ENCODE measurements at places on chromosomes 5 and 9.

GRCh38 chr5:74476819-74477453 is 163.6 kb downstream of the ENC1 start:
- H3K27me3 ChIP-seq = peaks cover 7% of the 10 kb centered on the region
- no peaks in the 10 kb centered on the region for H3K4me1 ChIP-seq
- no peak overlapping the region for H3K4me3 ChIP-seq
- no peak for DNase-seq
- no peak overlapping the region for H3K27ac ChIP-seq

DNA sequence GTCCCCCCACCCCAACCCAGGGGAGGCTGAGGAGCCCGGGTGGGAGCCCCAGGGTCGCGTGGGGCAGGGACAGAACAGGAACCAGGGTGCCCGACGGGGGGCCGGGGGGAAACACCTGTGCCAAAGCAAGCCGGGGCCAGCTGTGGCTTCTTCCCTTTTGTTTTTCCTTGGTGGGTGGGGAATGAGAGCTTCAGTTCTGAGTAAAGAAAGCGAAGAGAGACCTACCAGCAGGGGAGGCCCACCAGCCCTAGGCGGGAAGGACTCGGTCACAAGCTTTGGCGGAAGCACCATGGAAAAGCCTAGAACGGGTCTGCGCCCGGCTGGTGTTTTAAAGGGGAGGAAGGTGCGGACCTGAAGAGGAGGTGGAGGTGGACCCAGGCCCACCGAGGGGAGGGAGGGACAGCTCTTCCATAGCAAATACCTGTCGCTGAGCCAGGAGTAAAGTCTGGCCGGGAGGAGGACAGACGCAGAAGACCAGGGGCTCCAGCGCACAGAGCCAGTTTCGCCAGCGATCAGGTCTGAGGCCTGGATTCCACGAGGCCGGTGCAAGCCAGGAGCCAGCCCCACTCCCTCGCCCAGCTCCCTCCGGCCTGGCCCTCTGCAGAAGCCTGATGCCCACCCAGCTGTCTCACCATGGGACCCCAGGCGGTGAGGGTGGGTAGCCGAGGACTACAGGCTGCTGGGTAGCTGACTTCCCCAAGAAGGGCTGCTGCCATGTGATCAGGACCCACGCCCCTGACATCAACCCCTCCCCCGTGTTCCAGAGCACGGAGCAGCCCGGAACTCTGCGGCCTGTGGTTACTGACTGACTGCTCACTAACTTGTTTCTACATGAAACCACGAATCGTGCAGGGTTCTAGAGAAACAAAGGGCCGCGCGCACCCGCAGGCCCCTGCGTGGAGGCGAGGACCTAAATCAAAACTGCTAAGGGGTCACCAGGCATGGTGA is 849 bp upstream of the MGAT1 start:
- DNase-seq = peak; percentile 94
- H3K36me3 ChIP-seq = peaks cover 47% of the 10 kb centered on the region
- peak overlapping the region; percentile 79 for H3K4me3 ChIP-seq
- peak overlapping the region; percentile 100 for H3K27ac ChIP-seq
- peaks cover 92% of the 10 kb centered on the region for H3K4me1 ChIP-seq
- no peaks in the 10 kb centered on the region for H3K27me3 ChIP-seq

- peaks cover 27% of the 10 kb centered on the region for H3K4me1 ChIP-seq
- no peaks in the 10 kb centered on the region for H3K27me3 ChIP-seq
- no peak for DNase-seq
These were observed 64.5 kb downstream of the PAM start for GRCh38 chr5:102819634-102820033.

GRCh38 chr9:3992924-3993323 is 306.9 kb downstream of the GLIS3 start:
- H3K4me3 ChIP-seq = no peak overlapping the region
- no peak overlapping the region for H3K27ac ChIP-seq
- H3K36me3 ChIP-seq = no peaks in the 10 kb centered on the region
- H3K27me3 ChIP-seq = no peaks in the 10 kb centered on the region

DNA sequence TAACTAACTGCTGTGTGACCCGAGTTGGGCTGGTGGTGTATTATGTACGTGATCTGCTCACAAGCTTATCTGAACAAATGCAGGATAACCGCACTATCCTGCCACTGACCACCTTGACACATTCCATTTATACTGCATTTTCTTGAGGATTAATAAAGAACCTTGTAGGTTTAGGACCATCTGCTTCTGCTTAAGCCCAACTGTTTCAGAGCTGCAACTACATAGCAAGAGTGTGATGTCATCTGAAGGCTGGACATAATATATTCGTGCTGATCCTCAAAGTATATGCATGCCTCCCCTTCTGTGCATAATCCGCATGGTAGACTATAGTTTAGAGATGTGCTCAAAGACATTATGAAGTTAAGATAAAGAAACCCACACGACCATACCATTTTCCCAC is 435.9 kb downstream of the BNC2 start:
- DNase-seq = no peak
- no peaks in the 10 kb centered on the region for H3K27me3 ChIP-seq
- no peak overlapping the region for H3K4me3 ChIP-seq
- no peak overlapping the region for H3K27ac ChIP-seq
- H3K36me3 ChIP-seq = no peaks in the 10 kb centered on the region

DNA sequence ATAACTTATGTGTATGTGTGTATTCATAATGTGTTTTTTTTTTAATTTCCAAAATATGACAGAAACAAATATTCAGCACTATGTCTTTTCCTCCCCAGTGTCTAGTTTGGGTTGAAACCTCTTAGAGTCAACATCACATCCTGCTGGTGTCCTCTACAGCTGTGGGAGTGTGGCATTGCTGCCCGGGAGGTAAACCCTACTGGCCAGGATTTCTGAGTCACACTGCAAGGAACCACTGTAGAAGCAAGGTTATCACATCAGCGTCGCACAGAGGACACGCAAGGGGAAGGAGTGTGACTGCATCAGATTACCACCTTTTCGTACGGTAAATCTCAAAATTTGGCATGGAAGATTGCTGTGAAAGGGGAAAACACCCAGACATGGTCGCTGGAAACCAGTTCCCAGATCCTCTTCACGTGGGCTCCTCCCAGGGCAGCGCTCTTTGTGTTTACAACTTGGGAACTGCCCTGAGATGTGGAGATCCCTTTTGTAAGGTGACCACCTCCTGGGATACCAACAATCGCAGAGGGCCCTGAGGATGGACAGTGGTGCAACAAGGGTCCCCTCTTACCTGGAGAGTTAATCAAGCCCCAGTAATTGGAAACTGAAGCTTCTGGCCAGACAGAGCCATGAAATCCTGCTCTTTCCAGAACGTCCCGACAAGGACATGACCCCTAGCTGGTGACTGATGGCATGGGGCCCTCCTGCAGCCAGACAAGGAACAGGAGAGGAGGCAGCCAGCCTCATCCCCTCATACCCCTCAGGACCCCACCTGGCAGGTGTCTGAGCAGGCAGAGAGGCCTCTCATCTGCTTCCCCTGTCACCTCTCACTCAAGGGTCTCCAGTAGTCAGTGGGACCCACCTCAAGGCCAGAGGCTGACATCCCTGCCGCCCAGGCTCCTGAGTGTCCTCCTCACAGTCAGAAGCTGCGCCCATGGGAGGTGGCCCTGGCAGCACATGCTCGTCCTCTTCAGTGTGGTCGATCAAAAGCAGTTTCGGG is 194.7 kb downstream of the MED10 start:
- no peaks in the 10 kb centered on the region for H3K36me3 ChIP-seq
- H3K27me3 ChIP-seq = no peaks in the 10 kb centered on the region
- H3K27ac ChIP-seq = no peak overlapping the region
- DNase-seq = no peak

DNA sequence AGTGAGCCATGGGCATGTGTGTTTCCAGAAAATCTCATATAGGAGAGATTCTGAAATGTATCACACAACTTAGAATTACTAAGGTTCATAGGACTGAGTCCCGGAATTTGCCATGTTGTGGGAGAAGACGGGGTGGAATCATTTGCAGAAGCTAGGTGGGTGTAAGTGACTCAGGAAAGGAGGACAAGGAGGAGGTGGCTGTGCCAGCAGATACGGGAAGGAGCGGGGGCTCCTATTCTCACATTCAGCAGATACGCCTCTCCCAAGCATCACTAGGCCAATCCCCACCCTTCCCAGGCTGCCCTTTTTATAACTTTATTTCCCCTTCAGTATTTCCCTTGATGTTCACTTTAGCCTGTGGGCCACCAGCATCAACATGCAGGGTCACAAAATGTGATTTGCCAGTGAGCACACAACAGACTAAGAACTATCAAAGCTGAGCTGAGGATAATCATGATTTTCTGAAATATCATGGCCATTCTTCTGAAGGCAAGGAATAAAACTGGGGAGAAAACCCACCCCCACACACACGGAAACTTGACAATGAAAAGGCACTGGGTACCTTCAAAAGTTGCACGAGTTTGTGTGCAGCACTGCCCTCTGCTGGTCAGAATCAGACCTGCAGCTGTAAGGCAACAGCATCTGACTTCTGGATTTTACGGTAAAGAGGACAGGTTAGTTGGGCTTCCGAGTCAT is 133.2 kb downstream of the MTX3 start:
- DNase-seq = peak; percentile 77
- no peak overlapping the region for H3K4me3 ChIP-seq
- no peaks in the 10 kb centered on the region for H3K36me3 ChIP-seq
- no peak overlapping the region for H3K27ac ChIP-seq
